ENCODE measurements at places on chromosomes 4 and X.

GRCh38 chr4:145814246-145814645 is 124.4 kb downstream of the ZNF827 start:
- no peak for DNase-seq

DNA sequence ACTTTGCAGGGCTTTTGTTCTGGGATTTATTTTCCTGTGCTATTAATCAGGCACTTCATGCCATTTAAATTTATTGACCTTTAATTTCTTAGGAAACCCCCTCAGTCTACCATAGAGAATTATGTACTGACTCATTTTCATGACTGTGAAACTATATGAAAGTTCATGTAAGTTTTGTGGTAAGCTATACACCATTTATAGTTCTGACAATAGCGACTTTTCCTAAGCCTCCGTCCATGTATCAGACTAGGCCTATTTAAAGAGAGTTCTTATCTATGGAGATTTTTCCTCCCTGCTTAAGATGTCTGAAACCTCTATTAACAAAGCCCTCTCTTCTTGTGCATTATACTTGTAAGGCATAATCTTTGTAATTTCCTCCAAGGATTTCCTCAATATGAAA is 111.6 kb downstream of the AFF2 start:
- no peak for DNase-seq

DNA sequence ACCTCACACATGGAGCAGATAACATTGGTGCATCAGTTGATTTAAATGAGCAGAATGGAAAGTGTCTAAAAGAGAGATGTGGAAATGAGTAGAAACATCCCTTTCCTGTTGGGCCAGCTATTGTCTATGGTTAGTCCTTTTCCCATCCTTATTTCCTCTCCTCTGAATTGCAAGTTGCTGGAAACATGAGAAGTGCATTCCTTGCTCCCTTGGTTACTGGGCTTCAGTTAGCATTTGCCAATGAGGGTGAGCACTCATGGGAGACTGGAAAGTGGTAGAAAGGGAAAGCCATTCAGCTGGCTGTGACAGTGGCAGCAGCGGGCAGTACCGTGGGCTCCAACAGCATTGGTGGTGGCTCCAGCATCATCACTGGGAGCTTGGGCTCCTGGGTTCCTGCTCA is 96.0 kb upstream of the IGFBP7 start:
- DNase-seq: no peak

DNA sequence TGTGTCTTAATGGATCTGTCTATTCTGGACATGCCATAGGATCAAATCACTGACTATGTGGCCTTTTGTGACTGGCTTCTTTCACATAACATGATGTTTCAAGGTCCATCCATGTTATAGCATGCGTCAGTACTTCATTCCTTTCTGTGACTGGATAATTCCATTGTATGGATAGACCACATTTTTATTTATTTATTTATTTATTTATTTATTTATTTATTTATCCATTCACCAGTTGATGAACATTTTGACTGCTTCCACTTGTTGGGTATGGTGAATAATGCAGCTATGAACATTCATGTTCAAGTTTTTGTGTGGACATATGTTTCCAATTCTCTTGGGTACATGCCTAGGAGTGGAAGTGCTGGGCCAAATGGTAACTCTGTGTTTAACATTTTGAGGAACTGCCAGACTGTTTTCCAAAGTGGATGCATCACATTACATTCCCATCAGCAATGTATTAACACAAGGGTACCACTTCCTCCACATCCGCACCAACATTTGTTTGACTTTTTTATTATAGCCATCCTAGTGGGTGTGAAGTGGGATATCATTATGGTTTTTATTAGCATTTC is 14.0 kb downstream of the RTL5 start:
- DNase-seq: no peak

DNA sequence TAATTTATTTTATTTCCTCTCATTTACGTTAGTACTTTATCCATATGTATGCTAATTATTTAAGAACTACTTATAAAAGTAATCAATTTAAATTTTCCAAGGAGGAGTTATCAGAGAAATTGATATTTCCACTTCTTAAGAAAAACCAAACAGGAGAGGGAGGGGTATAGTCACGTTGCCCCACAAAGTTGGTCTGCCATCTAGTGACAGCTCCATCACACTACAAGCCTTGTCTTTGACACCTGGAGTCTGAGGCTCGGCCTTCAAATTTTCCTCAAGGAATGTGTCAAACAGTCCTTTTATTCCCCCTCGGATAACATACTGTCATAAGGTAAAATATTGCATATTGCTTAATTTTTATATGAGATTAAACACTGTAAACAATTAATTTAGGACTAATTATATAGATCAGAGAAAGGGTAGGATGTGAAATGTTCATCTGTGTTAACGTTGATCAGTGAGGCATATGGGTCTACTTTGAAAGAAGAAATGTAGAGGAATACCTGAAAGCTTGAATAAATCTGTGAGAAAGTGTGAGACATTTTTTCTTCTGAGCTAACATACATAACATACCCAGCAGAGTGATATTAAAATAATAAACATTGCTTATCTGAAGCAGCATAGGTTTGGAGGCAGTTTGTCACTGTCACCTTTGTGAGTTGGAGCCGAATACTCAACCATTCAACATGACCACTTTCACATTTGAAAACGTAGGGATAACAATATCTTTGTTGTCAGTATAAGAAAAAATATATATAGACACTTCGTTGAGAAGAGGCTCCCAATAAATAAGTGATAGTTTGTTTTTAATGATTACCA is 114.4 kb downstream of the GLRA3 start:
- peak; percentile 15 for DNase-seq

- DNase-seq: no peak
These were observed 917.1 kb upstream of the INTU start for GRCh38 chr4:126715681-126716080.

DNA sequence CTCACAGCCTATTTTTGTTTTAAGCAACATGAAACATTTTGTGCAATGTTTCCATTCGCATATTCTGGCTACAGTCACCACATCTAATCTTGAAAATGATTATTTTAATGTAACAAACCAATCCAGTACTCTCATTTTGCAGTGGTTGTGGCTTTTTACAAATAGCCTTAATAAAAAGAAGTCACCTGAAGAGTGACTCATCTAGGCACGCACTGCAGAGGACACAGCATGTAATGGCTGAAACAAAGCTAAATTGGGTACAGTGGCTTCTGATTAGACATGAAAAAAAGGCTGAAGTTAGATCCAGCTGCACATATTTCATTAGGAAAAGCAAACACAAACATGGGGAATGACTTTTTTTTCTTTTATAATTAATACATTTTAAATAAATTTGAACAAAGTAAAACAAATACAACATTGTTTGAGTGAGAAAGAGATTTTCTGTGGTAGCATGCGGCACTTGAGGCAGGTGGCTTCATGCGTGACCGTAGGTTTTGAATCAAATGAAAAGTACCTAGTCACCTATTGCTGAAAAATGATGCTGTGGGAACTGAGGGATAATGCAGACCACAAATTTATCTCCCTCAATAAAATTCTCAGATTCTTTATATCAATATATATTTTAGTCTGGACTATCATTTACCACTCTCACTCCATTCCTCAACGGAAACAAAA is 240.8 kb upstream of the DDX53 start:
- DNase-seq: no peak

DNA sequence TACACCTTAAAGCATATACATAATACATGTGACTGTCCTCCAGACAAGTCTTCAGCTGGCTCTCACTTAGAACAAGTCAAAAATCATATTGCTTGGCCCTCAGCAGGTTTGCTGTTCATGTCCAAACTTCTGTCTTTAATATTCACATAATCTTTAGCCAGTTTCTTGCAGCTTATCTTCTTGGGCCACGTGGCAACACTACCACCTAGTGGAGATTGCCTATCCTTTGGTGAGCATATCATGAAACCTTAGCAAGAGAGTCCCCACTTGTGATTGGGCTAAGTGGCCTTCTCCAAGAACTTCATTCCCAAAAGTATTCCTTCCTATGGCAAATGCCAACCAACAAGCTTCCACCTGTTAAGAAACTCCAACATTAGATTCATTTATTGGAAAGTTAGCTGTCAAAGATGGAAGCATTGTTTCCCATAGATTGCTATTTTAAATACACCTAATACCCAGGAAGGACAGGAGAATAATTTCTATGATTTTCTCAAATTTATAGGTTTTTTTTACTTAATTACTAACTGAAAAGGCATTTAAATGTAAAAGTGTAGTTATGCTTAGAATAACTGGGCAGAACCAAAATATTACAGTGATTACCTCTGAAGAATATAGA is 231.9 kb upstream of the INTU start:
- no peak for DNase-seq

- DNase-seq: no peak
These were observed 52.9 kb upstream of the PAGE5 start for GRCh38 chrX:55167124-55167803.

GRCh38 chr4:2413821-2414610 is 4.4 kb downstream of the ZFYVE28 start:
- DNase-seq: no peak

GRCh38 chr4:4430492-4431195 is 43.7 kb downstream of the NSG1 start:
- peak; percentile 4 for DNase-seq

- DNase-seq: no peak
These were observed 129.4 kb upstream of the ARSJ start for GRCh38 chr4:114108869-114109268.

DNA sequence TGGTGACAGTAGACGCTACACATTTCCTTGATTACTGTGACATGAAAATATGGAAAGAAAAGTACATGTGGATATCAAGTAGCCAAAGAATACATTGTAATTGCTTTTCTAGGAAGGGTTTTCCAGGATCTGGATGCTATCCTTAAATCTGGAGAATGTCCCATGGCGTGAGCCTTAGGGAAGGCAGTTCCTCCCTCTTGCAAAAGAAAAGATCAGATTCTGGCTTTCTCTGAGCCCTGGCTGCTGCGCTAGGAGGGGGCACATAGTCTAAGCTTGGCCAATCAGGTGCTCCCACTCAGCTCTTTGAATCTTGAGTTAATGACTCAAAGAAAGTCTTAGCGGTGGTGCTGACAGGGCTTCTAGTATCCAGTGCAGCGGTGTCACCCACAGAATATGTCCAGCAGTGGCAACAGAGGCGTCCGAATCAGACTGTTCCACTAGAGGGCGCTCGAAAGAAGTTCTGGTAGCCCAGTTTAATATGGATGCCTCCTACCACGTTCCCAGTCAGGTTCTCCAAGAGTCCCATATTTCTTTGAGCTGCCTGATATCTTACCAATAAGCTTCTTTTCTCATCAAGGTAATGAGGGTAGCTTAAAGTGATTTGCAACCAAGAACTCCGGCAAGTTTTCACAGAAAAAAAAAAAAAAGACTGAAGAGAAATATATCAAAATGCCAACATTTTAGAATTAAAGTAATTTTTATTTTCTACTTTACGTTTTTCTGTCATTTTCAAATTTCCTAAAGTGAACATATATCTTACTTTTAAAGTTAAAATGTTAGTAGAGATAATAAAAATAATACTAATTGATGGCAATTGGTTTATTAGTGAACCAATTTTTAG is 213.4 kb upstream of the S100G start:
- DNase-seq: peak; percentile 22

DNA sequence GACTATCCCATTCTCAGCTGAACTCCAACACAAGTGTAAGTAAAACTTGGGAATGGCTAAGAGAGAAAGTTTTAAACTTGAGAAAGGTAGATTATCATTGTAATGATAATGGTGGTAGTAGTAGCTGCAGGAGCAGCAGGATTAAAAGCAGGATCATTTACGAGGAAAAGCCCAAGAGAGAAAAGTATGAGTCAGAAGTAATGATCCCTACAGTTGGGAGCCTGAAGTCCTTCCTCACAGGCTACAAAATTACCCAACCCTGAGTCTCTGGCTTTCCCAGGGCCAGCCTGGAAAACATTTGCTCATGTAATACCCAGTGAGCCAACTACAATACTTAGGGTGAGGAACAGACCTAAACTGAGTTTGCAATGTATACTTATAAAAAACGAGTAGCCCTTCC is 4.4 kb upstream of the PRDM8 start:
- DNase-seq: no peak

DNA sequence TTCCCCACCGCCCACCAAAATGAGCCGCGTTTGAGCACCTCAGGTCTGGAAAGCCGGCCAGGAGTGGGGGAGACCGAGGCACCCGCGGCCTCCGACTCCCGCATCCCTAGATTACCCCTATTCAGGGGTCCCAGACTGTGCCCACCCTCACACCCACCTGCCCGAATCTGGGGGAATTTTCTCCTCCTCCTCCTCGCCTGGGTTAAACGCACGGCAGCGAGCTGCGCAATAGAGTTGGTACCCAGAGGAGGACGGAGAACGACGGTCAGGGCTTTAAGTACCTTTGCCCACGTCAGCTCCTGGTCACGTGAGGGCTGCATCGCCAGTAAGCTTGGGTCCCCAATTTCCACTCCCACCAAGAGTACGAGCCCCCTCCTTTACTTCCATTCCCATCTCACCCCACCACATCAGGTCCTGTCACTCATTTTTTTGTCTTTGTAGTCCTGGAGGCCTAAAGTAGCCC is at the start of gene ARMCX2:
TSS of gene ARMCX2 (minus strand) at position 250 of the 463 bp plus-strand sequence. CDS start 2,262 bp downstream, outside the sequence.
- DNase-seq: peak; percentile 38

GRCh38 chrX:132271311-132271778 is 52.1 kb upstream of the RAP2C start:
- no peak for DNase-seq

GRCh38 chrX:1516596-1517104 is 20.3 kb downstream of the P2RY8 start:
- DNase-seq: no peak

DNA sequence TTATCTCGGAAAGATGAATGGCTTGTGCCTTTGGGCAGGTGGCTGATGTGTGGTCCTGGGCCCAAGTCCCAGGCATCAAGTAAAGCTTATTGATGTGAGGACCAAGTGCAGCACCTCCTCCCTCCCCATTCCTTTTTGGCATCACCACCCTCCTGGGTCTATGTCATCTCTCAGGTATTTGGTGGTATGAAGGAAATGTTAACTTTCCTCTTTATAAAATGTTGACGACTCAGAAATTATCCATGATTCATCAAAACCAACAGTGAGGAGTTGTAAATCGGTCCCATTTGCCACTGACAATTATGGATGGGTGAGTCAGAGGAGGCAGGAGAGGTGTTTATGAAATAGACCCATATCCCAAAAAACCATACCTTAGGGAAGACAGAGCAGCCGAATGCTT is 229.4 kb upstream of the GATB start:
- no peak for DNase-seq

- DNase-seq: no peak
These were observed 125.9 kb downstream of the CHRNA9 start for GRCh38 chr4:40461062-40461461.

DNA sequence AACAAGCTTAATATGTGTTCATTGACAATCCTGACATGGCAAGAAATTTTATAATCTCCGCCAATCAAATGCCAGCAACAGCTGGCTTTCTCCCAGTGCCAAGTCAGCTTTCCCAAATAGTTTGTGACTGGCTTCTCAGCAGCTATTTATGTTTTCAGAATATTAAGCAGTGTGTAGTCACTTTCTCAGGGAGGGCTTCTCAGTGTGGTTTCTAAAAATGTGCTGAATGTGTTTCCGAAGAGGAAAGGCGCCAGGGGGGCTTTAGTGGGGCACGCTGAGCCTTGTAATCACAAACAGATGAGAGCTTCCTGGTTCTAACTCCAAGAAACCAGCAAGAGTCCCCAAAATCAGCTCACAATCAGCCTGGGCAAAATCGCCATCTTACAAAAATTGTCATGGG is 258.7 kb upstream of the CPEB2 start:
- DNase-seq: no peak

Data from NCI-H1930 (cell line).